NCI-H1930 (cell line): ENCODE measurements at places on chromosomes 12 and 14.

DNA sequence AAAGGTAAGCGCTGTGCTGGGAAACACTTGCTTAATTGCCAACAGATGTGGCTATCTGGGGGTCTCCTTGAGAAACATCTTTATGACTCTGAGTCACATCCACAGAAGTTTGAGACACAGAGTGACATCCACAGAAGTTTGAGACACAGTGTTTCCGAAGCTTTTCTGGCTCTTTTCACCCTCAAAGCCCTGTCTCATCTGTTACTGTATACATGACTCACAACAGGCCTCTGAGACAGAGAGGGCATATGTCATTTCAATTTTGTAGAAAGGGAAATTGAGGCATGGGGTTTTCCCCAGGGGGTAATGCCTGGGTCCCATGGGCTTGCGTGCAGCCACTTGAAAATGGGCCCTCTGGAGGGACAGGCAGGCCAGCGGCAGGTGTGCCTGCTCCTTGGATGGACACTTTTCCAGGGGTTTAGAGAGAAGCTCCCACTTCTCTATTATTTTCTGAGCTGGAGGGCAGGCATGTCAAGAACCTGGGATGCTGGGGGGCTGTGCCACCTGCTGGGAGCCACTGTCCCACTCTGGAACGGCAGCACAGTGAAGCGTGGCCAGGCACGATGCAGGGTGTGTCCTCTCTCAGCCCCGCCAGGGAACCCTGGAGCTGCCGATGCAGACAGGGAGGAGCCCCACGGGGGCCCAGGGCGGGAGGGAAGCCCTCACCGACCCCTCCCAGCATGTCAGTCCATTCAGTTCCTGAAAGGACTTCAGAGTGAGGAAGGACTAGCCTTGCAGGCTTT lies 111.3 kb upstream of the FKBP4 start:
- DNase-seq = no peak

DNA sequence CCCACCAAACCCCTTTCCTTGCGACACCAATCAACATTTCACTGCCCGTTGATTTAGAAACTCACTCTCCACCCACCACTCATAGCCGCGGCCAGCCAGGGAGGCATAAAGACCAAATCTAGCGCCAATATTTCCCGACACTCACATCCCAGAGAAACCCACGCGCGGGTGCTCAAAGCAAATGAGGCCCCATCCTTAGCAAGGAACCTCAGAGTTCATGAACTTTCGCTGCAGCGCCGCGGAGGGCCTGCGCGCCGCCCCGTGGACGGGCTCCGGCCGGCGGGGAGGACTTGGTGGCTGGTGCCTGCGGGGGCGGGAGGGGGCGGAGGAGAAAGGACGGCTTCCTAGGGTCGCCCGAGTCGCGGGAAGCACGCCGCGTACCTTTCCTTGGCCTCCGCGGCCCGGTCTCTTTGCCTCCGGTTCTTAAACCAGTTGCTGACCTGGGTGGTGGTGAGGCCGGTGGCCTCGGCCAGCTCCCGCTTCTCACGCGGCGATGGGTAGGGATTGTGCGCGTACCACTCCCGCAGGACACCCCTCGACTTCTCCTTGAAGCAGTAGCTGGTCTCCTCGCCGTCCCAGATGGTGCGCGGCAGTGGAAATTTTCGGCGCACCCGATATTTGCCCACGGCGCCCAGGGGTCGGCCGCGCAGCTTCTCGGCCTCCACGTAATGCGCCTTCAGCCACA lies 886 bp downstream of the SIX1 start:
- peak; percentile 29 for DNase-seq

- peak; percentile 47 for DNase-seq
Measured at GRCh38 chr12:62588916-62589315, 122.3 kb downstream of the MON2 start.

GRCh38 chr12:79422060-79422812 lies 268.5 kb downstream of the PAWR start:
- no peak for DNase-seq

- no peak for DNase-seq
Measured at GRCh38 chr14:101442451-101442850, 118.8 kb upstream of the DIO3 start.

- peak; percentile 73 for DNase-seq
Measured at GRCh38 chr12:119229837-119230236, 51.1 kb downstream of the HSPB8 start.

DNA sequence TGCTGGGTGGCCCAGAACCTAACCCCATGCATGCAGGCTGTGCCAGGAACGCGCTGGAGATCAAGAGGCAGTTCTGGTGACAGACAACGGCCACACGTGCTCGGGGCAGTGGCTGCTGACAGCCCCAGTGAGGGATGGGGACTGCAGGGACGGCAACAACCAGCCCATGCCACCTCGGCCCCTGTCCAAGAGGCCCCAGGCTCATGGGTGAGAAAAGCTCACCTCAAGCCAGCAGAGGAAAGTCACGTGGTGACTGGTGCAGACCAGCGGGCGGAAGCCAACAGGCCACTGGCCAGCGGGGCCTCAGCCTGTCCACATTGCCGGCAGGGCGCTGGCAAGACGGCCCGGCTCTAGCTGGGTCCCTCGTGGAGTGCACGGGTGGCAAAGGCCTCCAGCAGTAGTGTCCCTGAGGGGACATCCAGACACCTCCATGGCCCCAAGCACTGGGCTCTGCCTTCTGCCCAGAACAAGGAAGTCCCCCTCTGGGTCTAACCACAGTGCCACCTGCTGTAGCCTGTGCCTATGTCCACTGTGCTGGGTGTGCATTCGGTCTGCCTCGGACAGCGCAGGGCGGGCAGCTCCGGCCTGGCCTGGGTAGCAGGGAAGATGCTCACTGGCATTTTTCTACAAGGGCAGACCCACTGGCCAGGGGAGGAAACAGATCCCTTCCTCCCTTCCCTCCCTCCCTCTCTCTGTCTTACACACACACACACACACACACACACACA lies 134.1 kb downstream of the NCOR2 start:
- DNase-seq = no peak

DNA sequence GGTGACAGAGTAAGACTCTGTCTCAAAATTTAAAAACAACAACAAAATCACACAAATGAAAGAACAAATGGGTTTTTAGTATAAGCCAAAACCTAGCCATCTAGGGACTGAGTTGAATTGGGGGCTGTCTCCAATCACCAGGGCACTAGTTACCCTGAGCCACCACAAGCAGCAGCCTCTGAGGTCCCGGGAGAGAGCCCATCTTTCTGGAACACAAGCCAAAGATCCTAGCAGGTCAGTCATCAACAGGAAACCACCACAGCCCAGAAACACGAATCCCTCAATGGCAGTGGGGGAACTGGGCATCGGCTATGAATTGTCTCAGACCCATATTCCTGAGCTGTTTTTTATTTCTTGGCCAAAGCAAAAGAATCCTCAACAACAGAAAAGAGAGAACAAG lies 75.3 kb downstream of the KDM2B start:
- DNase-seq = no peak

DNA sequence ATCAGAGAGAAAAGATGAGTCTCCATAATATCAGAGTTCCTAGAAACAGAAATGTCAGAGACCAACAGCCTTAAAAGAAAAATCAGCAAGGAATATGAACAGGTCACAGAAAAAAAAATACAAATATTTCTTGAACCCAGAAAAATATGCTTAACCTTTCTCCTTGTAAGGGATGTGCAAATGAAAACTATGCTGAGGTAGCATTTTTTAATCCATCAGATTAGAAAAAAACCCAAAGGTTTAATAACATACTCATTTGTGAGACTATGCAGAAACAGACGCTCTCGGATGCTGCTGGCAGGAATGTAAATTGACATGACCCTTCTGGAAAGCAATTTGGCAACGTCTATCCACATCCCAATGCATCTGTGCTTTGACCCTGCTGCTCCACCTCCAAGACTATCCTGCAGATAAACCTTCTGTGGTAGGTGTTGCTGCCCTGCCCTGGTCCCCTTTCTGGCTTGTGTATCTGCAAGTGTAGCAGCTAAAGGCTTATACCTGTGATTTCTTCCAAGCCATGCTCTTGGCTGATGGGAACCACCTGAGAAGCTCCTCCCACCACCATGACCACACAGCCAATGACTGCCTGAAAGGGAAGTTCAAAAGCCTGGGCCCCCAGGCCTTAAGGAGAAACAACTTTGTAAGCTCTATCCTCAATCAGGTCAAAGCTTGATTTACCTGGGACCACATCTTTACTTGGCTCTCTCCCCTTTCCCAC lies 49.4 kb downstream of the LTBP2 start:
- no peak for DNase-seq

DNA sequence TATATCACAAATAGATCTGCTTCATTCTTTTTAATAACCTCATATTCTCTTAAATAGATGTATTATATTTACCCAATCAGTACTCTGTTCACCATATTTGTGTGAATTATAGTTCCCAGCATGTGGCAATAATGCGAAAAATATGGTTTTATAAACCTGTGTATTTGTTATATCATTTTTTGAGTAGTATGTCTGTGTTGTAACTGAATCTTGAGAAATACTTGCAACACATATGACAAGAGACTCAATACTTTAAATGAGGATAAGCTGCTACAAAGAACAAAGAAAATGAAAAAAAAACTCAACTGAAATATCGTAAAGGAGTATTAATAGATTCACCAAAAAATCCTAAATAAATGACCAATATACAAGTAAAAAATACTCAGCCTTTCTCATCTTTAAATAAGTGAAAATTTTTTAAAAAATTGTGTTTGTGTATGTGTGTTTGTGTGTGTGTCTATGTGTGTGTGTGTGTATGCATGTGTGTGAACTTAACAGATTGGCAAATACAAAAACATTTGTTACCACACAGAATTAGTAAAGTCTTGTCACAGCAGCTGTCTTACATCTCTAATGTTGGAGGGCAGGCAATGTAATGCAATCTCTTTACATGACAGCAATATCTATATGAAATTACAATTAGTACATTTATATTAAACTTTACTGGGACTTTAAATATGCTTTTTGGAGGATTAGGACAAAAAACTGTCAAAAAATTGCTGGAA lies 441.9 kb upstream of the MGAT4C start:
- DNase-seq = no peak

DNA sequence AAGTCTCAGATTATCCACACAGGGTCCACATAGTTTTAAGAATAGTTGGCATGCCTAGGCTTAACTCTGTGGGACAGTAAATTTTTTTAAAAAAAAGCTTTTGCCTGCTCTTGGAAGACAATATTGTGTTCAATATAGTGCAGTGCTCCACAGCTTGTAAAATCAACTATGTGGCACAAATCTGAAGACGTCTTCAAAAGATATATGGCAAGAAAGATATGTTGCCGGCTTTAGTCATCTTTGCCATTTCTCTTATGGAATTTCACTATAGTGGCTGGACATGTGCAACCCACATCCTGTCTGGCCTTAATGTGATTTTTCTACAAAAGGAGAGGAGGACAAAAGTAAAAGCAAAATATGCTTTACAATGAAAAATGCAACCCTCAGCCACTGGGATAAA lies 90.5 kb downstream of the MGST1 start:
- DNase-seq = no peak

- DNase-seq = no peak
Measured at GRCh38 chr14:50926851-50927386, 17.4 kb downstream of the PYGL start.

DNA sequence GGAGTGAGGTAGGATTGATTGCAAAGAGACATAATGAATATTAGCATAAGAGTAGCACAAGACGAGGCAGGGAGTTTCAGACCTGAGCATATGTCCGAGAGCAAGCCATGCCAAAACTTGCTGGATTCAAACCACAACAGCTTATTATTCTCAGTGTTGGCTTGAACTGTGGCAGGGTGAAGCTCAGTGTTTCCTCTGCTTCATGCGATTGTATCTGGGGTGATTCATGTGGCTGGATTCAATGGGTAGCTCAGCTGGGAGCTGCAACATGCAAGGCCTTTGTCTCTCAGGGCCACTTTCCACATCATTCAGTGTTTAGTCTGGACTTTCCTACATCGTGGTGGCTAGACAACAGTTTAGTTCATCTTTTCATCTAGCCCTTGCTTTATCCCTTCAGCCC lies 22.1 kb upstream of the E2F7 start:
- DNase-seq = no peak

- DNase-seq = no peak
Measured at GRCh38 chr12:79685068-79685467, 5.7 kb downstream of the PAWR start.

GRCh38 chr14:77470224-77470870 lies 12.5 kb downstream of the AHSA1 start:
- no peak for DNase-seq

DNA sequence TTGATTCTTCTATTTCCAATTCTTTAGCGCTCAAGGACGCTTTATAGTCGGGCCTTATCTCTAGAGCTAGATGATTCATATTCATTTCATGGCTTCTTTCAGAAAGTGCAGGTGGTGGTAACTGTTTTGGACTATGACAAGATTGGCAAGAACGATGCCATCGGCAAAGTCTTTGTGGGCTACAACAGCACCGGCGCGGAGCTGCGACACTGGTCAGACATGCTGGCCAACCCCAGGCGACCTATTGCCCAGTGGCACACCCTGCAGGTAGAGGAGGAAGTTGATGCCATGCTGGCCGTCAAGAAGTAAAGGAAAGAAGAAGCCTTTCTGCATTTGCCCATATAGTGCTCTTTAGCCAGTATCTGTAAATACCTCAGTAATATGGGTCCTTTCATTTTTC lies 241.9 kb downstream of the PAWR start:
- no peak for DNase-seq

- no peak for DNase-seq
Measured at GRCh38 chr12:40202095-40203059, 22.4 kb upstream of the LRRK2 start.

GRCh38 chr12:132907216-132907615 lies 19.8 kb upstream of the CHFR start:
- no peak for DNase-seq

DNA sequence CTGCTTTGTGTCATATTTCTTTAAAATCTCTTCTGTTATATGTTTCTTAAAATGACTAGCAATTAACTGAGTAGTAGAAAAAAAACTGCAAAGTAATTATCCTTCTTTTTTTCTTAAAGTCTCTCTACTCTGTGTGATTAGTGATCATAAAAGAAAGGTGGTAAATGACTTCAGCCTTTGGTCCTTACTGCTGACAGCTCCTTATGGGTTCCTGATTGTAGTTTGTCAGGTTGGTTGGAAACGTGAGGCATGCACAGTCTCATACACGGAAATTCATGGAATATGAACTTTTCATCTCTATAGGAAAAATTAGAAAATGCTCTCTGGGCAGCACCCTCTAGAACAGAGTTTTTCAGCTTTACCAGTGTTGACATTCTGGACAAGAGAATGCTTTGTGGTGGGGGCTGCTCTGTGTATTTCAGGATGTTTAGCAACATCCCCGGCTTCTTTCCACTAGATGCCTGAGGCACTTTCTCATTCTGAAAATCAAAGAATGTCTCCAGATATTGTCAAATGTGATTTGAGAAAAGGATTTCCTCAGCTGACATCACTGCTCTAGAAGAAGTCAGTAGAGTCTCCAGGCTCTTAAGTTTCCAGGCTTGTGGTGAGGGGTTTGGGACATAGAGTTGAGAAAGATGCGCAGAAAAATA lies 121.0 kb downstream of the PIK3C2G start:
- no peak for DNase-seq

DNA sequence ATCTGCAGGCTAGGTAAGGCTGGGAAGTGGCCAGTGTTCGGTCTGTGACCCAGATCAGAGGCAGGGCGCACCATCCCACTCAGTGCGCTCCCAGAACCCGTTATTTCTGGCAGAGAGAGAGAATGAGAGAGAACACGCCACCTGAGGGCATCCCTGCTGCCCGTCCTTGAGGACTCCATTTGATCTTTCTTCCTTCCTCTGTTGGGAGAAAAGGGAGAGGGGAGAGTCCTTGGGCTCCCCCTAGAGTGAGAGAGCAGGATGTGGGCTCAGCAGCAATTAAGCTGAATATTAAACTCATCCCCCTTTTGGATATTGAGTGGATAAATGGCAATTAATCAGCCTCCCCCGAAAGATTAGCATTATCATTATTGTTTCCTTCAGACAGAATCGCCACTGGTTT lies 70.6 kb downstream of the IFT43 start:
- no peak for DNase-seq
